ENCODE measurements at places on chromosomes 16 and 17.

DNA sequence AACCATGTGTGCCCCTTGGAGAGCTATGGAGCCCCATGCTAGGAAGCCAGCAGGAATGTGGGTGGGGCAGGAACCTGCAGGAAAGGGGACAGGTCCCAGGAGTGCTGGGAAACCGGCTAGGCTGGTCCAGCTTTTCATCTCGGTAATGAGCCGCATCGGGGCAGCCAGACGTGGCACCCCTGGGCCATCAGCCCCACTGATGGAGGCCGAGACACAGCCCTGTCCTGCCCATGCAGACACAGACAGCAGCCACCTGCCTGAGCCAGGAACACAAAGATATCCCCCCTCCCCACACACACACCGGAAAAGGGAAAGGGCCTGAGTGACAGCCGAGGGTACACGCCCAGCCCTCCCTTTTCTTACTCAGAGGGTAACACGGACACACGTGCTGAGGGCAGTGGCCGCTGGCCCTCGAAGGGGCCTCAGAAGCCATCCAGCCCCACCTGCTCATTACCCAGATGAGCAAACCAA, 18.1 kb downstream of the PPL start:
- no peak for DNase-seq

- no peak for DNase-seq
Observed at GRCh38 chr16:50393858-50394802, 25.3 kb upstream of the BRD7 start.

DNA sequence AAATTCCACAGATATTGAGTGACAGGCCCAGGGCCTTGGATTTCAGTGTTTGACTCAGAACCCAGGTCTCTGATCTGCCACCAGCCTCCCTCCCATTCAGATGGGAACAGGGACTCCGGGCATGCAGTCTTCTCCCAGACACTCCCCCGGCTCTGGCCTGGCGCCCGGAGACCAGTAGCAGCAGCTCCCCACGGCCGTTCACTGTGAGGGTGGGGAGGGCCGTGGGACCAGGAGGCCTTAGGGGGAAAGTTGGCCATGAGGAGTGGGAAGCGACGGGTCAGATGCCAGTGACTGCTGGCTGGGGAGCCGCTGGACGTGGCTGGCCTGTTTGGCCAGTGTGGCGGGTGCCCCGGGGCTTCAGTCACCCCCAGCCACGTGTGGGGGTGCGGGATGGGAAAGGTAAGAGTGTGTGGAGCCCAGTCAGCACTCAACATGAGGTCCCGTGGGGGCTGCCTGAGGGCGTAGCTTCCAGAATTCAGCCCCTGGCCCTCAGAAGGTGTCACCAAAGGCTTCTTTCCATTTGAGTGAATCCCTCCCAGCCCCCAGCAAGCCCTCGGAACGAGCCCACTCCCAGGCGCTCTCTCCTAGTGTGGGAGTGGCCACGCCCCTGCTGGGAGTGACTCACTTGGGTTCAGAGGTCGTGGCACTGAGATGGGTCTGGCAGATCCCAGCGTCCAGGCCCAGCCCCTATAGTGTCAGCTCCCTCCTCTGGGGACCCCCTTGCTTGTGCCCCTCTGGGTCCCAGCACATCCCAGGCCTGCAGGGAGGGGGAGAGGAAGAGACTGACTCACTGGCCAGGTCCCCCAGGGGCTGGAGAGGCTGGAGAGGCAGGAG, 309.4 kb downstream of the SEC14L1 start:
- DNase-seq = peak; percentile 75

- DNase-seq = no peak
Observed at GRCh38 chr16:84933774-84934631, 77.3 kb downstream of the ZDHHC7 start.

- DNase-seq = peak; percentile 96
Observed at GRCh38 chr17:77963441-77963840, 4.9 kb downstream of the TNRC6C start.

- DNase-seq = no peak
Observed at GRCh38 chr16:4612977-4613635, 1.6 kb downstream of the UBALD1 start.

GRCh38 chr16:78462288-78463208, 363.1 kb downstream of the WWOX start:
- no peak for DNase-seq

GRCh38 chr17:57721967-57722703, 23.0 kb downstream of the CCDC182 start:
- no peak for DNase-seq

- DNase-seq = no peak
Observed at GRCh38 chr17:28384281-28385036, 13.0 kb downstream of the SARM1 start.

DNA sequence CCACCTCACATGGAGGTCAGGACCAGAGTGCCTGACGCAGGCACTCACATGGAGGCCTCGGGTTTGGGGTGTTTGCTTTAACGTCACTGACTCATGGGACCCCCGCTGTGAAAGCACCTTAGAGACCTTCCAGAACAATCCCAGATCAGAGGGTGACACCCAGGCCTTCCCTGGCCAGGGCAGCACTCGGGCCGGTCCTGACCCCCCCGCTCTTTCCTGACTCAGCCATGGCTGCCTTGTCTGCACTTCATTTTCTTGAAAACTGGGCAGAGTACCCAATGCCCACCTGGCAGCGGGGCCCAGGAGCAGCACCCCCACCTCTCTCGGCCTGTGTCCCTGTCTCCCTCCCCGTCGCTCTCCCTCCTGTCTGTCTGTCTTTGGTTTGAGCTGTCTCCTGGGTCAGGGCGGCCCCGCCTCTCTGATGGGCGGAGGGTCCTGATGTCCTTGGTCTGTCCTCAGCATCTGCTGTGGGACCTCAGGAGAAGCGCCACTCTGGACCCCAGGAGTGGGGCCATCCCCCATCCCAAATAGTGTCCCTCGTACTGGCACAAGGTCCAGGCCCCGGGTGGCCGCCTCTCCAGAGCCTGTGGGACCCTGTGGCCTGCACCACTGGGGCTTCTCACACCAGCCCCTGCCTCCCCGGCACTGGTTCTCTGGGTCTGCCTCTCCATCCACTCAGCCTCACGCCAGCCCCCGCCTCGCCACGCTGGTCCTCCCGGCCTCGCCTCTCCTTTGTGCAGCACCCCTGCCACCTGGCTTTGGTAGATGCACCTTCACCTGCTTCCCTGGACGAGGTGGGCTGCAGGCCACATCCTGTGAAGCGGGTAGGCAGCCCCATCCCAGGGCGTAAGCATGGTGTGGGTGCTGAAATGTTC, 55.9 kb upstream of the ZNF469 start:
- no peak for DNase-seq

DNA sequence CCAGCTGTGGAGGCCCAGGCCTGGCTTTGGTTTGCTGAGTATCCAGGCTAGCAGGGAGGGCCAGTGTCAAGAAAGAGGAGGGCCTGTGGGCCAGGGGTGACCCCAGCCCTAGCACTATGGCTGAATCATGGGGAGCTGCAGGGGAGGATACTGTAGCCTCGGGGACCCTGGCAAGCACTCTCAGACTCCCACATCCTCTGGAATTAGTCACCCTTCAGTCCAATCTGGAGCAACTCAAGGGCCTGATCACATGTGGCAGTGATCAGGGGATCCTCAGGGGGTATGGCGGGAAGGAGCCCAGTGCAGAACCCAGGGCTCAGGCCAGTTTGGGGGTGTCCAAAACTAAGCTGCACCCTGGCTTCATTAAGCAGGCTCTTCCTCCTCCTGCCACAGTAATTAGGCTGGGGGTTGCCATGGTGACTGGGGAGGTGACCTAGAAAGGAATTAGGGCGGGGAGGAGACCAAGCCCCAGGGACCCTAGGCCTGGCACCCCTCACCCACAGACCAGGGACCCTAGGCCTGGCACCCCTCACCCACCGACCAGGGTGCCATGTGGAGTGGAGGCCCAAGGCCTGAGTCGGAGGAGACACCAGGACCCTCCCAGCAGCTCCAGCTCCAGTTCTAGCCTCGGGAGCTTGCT, 5.8 kb downstream of the NLGN2 start:
- peak; percentile 49 for DNase-seq

DNA sequence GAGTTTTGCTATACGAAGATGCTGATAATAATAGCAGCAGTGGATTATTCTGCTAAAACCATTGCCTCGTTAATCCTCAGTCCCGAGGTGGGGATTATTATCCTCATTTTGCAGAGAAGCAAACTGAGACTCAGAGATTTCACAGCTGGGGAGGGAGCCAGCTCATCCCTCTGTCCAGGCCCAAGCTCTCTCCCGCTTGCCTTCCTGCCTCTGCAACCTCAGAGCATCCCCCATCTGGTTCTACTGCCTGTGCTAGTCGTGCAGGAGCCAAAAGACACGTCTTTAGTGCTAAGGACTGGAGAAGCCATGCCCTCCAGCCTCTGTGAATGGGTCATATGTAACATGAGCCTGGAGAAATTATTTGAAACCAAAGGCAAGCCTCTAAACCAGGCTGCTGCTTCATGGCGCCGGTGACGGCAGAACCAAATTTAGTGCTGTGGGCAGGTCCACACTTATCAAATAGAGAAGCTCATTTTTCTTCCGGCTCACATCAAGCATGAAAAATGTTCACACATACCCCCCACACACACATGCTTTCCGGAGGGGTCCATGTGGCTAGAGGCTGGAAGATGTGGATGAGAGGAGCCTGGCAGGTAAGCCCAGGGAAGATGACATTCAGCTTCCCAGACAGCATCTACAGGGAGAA, 13.5 kb downstream of the MAPT start:
- DNase-seq = no peak

- no peak for DNase-seq
Observed at GRCh38 chr17:5286846-5287245, 4.8 kb downstream of the RABEP1 start.

DNA sequence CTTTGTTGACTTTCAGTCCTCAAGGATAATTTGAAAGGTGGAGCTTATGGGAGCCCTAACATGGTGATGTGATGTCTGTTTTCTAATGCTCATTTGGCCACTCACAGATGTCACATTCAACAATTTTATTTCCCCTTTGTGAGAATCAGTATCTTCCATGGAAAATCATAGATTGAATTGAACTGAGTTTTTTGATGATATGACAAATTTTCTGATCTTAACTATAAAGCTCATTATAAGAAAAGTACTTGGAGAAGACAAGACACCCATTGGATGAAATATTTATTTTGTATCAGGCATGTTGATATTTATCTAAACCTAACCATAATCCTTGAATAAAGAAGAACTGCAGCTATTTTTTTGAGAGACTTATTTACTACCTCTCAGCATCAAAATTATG, 824.6 kb upstream of the GOT2 start:
- no peak for DNase-seq

GRCh38 chr16:86044241-86044671, 145.3 kb downstream of the IRF8 start:
- DNase-seq = peak; percentile 35

DNA sequence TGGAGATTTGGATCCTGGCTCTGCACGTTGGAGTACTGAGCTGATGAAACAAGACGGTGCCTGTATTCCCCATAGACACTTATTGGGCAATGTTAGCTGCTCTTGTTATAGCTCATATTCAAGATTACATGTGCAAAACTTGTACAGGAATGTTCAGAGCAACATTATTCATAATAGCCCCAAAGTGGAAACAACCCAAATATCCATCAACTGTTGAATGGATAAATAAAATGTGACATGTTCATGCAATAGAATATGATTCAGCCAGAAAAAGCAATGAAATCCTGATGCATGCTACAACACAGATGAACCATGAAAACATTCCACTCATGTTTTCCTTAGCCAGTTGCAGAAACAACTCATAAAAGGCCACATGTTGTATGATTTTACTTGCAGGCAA, 5.7 kb upstream of the SDR42E1 start:
- peak; percentile 85 for DNase-seq

DNA sequence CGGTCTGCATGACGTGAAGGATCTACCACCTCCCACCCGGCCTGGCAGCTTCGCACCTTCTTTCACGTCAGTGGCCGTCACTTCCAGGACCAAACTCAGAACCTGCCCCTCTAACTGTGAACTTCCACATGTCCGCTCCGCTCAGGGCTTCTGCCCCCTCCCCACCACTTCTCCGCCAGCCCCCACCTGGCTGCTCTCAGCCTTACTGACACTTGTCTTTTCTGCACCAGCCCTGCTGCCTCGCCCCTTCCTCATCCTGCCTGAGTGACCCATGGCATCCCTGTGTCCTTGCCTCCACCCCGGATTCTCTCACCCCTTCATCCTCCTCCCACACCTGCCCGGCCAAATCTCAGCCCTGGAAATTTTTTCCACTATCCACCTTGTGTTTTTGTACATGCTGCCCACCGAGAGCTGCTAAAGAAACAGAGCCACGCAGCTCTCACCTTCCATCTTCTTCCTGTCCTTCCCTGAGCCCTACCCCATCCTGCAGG, 14.2 kb downstream of the PIMREG start:
- no peak for DNase-seq

DNA sequence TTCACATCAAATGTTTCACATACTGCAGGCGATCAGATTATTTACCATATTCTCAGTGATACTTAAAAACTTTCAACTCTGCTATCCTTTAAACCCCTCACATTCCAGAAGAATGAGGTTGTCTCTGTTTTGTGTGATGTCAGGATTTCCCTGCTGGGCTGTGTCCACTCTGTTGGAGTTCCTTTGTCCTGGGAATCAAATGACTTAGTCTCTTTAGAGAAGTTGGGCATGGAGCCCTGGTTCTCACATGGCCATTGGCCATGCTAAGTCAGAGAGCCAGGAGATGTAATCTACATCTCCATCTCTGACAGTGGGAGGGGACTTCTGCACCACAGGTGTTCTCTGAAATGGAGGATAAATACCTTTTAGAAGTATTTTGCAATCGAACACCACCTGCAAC, 205.1 kb upstream of the MAF start:
- DNase-seq = no peak

DNA sequence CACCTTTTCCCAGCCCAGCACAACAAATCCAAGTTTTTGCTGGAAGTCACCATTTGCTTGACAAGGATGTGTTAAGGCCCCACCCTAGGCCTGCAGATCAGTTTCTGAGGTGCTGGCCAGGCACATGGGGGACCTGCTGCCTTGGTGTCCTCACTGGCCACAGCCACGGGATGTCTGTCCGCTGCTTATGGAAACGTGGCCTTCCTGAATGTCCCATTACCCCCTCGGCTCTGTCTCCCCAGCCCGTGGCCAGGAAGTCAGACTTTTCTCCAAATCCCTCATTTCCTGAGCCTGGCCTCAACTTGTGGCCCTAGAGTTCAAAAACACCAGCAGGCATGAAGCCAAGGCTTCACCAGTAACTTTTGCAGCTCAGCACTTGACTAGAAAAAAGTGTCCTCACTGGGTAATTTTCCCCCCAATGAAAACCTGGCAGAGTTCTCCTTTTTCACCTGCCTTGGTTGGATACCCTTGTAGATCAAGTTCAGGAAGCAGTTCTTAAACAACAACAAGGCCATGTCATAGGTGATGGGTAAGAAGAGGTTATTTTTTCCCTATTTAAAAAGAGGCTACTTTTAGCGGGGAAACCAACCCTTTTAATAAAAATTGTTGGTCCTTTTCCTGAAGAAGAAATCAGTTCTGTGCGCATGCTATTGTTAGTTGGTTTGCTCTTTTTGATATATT, 80.8 kb downstream of the SOCS1 start:
- no peak for DNase-seq

DNA sequence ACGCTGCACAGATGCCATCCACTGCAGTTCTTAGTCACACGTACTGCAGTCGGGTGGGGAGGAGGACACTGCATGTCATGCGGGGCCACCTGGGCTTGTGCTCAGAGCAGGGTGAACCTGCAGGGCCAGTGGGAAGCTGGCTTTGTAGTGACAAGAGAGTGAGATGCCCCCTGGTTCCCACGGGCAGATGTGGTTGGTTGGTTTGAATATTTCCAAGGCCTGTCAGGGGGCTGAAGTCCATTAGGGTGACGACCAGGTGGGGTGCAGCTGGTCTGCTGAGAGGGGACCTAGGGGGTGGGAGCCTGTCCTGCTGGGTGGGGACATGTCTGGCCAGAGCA, 14.3 kb downstream of the ZNF213 start:
- no peak for DNase-seq

Data from fibroblast of skin of right biceps (primary cell).